AG10803 (cell line): ENCODE measurements at places on chromosomes 3 and 15.

DNA sequence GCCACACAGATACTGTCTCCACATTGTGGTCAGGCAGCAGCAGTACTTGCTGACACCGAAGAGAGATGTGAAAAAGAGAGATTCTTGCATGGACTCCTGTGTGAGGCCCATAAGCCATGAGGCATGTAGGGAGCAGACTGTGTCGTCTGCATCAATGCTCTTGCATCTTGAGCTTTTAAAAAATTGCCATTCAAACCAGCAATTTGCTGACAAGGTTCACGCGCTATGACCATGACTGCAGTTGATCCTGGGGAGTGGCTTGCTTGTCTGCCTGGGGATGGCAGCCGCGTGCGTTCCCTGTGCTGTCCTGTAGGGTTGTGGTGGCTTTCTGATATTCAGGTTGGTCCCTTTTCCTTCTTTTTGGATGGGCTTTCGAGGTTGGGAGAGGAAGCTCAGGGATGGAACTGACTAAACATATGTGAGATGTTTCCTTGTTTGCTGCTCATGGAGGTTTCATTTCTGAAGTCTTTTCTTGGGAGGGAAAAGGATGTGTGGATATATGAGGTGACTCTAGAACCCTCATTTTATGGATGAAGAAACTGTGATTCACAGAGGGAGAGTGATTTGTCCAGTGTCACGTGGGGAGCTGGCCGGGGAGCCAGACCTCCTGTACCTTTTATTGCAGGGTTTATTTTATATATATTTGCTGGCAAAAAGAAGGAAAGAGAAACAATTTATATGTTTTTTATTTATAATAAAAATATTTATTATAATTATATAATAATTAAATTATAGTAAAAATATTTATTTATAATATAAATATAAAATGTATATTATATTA lies 48.6 kb downstream of the LPP start:
- no peak for DNase-seq

- DNase-seq: peak; percentile 31
Measured at GRCh38 chr3:71309342-71309741, 274.2 kb downstream of the FOXP1 start.

DNA sequence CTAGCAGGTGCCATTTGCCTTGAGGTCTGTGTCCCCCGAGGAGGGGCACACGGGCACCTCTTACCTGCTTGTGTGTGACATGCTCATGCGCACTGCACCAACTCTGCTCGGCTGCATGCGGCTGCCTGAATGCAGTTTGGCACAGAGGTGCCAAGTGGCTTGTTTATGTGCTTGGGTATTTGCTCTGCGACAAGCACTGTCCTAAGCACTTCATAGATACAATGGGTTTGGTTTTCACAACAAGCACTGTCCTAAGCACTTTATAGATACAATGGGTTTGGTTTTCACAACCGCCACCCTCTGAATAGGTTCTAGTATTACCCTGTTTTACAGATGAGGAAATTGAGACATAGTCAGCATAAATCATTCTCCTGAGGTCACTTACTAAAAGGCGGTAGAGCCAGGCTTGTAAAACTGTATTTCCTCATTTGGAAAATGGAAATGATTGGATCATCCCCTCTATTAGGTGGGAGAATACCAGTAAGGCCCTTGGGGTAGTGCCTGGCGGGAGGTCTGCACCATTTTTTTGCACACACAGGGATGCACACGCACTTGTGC lies 487 bp downstream of the ITIH4 start:
- DNase-seq: no peak

DNA sequence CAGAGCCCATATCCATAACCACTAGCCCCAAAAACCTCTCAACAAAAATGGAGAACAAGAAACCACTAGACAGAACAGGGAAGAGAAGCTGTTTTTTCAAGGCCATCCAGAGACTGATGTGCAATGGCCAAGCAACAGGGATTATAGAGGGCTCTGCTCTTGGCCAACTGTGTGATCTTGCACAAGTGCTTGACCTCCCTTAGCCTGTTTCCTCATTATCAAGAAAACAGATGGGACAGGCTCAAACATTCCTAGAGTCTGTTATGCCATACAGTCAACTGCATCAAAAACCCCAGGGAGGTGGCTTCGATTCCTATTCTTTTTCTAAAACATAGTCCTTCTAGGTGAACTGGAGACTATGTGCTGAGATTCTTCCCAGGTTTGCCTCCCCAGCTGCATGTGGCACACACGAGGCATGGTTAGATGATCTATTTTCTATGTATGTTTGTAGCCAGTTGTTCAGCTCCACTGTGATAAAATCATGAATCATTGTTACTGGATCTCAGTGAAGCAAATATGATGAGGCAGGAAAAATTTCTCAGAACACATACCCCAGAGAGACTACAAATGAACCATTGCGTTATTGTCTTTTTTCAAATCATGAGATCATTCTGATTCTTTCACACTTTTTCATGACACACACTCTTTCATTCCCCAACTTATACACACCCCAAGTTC lies 132.9 kb upstream of the TGFBR2 start:
- peak; percentile 92 for DNase-seq

DNA sequence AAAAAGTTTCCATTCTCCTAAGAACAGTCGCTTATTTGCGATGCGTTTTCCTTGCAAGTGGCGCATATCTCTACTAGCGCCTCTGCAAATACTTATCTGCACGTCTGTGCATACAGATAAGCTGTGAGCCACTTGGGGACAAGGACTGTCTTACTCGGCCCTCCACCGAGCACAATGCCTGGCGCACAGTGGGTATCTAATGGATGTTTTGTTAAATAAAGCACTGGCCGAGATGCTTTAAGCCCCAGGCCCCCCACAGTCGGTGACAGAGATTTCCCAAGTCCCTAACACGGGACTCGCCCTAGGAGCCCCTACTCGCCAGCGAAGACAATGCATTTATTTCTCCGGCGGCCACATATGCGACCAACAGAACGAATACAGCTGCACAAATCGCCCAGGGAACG lies 503 bp downstream of the HLTF start:
- DNase-seq: peak; percentile 27

- no peak for DNase-seq
Measured at GRCh38 chr3:95334461-95334860, 1271.6 kb downstream of the NSUN3 start.

GRCh38 chr3:170772175-170772574 lies 97.8 kb downstream of the RPL22L1 start:
- DNase-seq: no peak

GRCh38 chr3:183591881-183592521 lies 36.5 kb upstream of the KLHL6 start:
- DNase-seq: peak; percentile 13

DNA sequence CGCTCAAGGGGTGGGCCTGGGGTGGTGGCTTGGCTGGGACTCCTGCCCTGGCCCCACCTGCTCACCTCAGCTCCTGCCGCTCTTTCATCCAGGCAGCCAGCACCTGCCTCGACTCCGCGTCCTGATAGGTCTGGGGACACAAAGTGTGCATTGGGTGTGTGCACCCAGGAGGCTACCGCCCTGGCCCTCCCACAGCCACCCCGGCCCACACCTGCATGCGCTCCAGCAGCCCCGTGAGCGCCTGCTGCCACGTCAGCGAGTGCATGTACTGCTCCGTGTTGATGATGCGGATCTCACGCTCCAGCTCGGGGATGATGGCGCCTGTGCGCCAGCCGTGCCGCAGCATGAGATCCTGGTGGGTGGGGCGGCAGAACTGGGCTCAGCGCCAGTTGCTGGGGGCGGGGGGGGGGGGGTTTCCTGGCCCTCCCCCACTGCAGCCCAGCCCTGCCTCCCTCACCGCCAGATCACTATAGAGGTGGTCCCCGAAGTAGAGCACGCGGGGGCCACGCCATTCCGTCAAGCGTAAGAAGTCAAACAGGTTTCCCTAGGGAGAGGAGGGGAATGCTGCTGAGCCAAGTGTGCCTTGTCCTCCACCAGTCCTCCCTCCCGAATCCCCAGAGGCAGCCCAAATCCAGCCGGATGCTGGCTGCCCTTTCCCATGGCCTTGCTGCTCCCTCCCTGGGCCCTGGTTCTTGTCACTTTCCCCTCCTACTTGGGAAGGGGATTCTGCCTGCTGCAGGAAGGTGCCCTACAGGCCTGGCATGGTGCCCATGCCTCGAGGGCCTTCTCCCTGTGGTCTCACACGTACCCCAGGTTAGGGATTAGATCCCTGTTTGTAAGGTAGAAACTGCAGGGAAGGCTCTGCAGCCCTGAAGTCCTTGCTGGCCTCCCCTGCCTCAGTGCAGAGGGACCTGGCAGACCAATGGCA lies 8.6 kb downstream of the NT5DC2 start:
- DNase-seq: no peak

DNA sequence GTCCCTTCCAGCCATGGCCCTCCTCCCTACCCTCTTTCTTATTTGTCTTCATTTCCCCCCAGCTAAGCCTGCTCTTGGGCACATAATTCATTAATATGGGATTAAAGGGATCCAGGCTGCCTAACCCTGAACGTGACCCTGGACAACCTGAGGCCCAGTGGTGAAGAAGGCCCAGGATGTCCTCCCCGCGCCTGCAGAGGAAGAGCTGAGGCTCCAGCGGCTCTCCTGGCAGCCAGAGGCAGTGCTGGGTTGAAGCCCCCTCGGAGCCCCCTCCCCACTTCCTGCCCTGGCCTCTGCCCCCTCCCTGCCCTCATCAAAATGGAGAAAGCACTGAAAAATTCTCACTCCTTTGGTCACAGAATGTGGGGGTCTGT lies 96.5 kb upstream of the ATP2B2 start:
- DNase-seq: no peak

DNA sequence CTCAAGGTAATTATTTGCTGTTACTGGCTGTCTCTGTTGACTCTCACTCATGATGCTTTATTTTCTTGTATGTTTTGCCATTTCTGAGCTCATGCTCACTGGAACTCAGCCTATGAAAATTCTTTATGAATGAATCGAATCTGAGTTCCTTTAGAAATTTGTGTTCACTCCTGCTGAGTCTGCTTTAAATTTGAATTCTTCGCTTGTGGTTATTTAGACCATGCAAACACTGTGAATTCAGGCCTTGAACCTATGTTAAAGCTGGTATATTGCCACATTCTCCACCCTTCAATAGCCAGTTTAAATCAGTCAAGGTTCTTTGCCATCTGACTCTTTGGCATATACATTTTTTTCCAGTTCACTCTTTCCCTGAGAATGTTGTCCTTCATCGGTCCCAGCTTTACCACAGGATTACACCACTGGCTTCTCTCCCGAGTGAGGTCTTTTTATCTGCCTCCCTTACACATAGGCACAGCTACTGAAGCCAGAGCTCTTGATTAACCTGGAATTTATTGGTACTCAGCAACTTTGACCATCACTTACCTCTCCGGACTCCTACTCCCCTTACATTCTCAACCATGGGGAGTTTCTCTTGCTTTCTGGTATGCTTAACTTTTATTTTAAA lies 400.6 kb downstream of the VPS13C start:
- DNase-seq: peak; percentile 84

DNA sequence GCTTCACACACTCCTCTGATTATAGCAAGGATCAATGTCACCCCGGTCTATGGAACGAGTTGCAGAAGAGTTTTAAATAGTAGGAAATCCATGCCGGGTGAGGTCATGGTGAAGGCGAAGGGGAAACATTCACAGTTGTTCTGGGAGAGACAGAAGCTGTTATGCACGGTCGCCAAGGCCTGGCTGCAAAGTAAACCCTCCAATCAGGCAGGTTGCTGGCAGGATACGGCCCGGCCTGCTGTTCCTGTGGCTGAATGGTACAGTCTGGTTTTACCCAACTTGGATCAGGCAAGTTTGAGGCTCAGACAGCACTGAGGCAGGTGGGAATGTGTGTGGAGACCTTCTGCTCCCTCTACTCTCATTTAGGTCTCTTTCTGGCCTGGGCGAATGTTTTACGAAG lies 45.3 kb upstream of the ATP2B2 start:
- DNase-seq: no peak

- DNase-seq: no peak
Measured at GRCh38 chr15:95864467-95864886, 466.0 kb upstream of the NR2F2 start.

- peak; percentile 40 for DNase-seq
Measured at GRCh38 chr15:88663141-88663621, 24.4 kb downstream of the ISG20 start.

GRCh38 chr15:73030122-73030679 lies 22.1 kb upstream of the NEO1 start:
- no peak for DNase-seq

DNA sequence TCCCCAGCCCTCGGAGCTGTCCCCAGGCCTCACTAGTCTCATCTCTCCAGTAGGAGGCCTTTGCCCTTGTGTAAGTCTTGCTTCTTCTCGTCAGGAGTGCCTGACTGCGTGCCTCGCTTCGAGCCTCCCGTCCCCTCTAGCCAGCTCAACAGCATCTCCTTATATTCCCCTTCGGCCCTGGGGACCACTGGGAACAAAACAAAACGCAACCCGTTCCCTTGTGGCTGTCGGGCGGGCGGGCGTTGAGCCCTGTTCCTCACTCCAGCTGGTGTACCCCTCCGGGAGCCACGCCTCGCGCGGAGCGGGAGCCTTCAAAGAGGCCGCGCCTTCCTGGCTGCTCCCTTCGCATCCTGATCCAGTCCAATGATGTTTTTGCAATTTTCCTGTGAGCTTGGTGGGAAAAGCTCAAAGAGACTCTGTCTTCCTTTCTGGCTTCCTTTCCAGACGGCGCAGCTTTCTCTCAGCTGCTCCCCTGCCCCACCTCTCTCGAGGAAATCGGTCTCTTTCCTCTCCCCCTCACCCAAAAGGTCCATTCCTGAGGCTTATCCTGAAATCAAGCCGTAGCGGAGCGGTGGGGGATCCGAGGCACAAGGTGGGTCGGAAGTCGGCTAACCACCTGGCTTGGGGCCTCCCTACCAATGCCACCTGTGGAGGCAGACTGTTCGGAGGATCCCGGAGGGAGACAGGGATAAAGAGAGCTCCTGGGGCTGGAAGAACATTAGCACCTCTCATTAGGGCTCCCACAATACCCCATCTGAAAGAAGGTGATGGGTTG lies 33.4 kb upstream of the SRP14 start:
- no peak for DNase-seq

DNA sequence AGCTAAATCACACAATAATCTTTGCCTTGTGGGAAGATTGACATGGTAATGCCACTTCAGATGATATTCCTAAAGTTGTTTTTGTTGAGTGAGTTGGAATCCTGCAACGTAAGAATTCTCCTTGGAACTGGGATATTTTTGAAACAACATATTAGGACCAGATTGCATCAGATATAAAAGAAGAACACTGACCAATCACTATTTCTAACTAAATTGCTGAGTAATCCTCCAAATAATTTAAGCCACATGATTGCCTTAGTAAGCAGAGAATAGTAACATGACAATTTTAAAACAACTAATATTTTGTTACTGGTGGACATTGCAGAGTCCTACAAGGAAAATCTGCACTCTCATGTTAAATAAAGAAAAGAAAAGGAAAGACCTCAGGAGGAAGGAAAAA lies 353.9 kb upstream of the LMCD1 start:
- DNase-seq: peak; percentile 65
